ENCODE measurements at places on chromosomes 11 and 22.
A peak's percentile ranks its signal among the peaks of the same experiment; 100 is the strongest.

- DNase-seq: no peak
These were observed 16.2 kb upstream of the EIF4G2 start for GRCh38 chr11:10824888-10825287.

DNA sequence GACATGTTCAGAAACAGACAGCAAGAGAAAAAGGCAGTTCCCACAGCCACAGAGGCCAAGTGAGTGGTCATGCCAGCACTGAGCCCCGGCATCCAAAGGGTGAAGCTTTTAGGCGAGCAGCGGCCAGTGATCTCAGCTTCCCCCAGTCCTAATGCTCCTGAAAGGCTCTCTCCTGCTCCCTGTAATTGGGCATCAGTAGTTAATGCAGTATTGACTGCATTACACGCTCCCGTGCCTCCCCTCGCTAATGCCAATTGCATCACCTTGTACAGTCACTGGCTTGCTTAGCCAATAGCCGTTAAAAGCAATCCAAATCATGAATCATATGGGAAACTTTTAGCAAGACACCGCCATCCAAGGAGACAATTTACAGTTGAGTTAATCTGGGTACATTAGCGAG, 4.9 kb downstream of the LMO1 start:
- peak; percentile 47 for DNase-seq

DNA sequence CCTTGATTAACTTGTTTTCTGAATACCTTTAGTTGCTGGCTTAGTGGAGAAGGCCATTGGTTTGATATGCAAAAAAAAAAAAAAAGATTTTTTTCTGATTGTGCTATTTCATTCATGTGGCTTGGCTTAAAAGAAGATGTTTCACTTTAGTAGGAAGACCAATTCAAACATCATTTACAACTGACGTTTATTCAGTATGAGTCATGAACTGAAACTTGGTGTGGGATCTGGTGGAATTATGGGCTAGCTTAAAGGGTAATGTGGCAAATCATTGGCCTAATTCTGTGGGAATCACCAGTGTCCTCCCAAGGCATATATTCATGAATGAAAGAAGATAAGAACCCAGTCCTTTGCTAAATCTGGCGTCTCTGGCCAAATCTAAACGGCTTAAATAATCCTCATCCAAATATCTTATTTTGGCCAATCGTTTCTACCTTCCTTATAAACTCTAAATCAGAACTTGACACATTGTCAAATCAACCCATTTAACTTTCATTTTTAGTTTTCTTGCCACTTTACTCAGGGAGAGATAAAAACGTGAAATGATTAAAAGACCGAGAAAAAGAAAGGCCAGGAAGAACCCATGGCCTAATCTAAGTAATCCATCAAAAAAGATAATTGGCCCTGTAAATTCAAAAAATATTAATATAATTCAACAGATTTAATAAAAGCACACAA, 77.0 kb downstream of the DDIAS start:
- peak; percentile 89 for DNase-seq

GRCh38 chr11:47461876-47462275, 12.9 kb upstream of the RAPSN start:
- DNase-seq: no peak

- DNase-seq: no peak
These were observed 275.5 kb downstream of the SOX6 start for GRCh38 chr11:16080688-16081381.

DNA sequence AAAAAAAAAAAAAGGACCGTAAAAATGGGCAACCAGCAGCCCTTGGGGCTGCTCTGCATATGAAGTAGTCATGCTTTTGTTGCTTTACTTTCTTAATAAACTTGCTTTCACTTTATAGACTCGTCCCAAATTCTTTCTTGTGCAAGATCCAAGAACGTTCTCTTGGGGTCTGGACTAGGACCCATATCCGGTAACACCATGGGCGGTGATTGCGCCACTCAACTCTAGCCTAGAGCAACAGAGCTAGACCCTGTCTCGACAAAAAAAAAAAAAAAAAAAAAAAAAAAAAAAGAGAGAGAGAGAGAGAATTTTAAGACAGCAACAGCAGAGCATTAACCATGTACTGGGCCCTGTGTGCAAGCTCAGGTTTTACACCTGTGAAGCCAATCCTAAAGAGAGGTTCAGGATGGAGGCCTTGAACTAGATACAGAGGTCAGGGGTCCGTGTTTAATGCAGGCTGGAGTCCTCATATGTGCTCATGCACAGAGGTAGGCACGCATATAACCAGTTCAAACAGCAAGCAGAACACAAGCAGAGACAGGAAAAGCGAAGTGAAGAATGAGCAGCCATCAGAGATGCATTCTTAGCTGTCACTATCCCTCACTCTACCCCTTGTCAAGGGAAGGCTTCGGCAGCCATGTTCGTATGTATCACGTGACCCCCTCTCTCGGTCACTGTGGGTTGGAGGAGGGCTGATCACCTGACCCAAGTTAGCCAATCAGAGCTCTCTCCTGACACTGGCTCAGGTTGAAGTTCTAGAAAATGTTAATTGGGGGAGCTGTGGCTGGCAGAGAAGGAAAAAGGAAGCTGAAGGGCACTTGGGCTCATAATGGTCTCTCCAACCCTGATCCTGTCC, 16.7 kb upstream of the SYT12 start:
- DNase-seq: peak; percentile 71

DNA sequence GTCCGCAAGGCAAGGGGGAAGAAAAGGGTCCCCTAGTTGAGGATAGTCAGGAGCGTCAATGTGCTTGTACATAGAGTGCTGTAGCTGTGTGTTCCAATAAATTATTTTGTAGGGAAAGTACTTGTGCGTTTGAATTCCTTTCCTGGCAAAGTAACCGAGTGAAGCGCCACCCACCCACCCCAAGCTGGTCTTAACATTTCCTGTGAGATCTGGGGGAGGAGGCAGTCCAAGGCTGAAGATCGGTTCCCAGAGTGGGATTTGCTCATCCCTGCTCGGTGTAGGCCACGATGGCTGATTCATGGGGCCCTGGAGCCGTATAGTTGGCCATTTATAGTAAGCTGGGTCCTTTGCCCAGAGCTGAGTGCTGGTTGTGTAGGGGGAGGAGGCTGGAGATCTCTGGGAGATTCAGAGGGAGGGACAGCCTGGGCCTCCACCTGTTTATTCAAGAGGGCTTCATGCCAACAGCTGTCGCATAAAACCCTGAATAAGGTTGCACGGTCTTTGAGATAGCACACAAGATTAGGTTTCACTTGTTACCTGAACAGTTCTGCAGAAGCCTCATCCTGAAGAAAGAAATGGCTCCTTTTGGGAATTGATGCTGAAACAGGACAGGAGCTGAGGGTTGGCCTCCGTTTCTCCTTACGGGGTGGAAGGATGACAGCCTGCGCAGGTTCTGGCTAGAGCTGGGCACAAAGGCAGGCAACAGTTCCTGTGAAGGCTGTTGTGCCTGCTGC, 2.4 kb downstream of the ATF4 start:
- no peak for DNase-seq

DNA sequence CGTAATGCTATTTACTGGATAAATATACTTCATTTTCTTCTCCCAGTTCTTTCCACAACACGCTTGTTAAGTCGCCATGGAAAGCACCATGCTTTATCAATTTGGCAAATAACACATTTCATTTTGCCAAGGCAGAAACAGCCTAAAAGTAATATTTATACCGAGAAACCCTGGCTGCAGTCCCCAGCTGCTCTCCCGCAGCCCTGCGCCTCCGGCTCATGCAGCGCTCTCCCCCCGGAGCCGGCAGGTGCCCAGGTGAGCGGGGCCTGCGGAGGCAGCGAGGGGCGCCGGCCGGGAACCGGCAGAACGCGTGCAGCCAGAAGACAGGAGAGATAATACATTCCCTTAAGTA, 681 bp upstream of the ARHGEF12 start:
- DNase-seq: no peak

DNA sequence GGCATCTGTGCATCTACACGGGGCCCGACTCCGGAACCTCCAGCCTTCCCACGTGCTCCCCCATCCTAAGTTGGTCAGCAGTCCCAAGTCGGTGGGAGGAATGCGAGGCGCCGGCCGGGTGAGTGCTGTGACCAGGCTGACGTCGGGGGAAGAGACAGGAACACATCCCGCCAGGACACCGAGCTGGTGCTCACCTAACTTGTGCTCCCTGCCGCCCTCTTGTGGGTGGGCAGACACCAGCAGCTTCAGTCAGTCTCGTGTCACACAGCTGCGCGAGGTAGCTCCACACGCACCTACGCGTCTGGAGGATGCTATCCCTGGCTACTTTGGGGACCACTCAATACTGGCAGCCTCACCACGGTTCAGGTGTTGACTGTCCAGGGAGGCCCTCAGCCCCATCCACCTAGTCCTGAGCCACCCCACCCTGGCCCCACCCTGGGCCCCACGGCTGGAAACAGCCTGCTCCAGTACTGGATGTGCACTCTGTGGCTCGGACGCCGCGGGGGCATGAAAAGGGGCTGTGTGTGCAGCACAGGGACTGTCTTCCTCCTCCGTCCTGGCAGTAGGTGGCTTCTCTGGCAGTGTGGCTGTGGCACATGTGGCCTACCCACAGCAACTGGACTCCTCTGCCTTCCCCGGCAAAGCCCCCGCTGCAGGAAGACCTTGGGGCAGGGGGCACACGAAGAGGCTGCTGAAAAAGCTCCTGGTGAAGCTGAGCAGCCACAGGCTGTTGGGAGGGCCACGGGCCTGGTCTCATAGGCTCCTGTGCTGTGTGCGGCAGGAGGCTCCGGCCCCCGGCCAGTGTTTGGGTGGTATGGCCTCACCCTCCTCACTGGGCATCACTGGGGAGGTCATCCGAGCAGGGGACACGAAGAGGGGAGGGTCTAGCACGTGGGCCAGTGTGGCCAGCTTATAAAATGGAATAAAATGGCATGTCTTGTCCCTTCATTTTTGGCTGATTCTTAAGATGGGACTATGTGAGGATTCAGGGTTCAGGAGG, 11.2 kb upstream of the BID start:
- DNase-seq: no peak

DNA sequence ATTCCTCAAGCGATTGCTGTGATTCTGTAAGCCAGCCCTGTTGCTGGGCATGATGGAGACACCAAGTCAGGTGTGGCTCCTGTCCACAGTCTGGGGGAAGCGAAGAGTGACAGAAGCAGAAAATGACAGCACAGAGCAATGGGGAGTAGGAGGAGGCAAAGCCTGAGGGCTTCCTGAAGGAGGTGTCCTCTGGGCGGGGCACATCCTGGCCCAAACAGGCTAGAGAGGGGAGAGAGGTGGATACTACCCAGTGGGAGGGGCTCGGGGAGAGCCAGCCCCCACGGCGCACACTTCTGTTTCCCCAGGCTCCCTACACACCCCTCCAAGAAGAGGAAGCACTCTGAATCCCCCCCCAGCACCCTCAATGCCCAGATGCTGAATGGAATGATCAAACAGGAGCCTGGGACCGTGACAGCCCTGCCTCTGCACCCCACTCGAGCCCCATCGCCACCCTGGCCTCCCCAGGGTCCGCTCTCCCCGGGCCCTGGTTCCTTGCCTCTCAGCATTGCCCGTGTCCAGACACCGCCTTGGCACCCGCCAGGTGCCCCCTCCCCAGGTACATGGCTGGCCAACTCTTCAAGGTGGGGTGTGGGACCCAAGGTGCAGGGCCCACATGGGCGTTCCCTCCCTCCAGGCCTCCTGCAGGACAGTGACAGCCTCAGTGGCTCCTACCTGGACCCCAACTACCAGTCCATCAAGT, 18.9 kb downstream of the MYRF start:
- DNase-seq: no peak

- peak; percentile 65 for DNase-seq
These were observed 13.6 kb upstream of the CDC42EP1 start for GRCh38 chr22:37546437-37547250.

DNA sequence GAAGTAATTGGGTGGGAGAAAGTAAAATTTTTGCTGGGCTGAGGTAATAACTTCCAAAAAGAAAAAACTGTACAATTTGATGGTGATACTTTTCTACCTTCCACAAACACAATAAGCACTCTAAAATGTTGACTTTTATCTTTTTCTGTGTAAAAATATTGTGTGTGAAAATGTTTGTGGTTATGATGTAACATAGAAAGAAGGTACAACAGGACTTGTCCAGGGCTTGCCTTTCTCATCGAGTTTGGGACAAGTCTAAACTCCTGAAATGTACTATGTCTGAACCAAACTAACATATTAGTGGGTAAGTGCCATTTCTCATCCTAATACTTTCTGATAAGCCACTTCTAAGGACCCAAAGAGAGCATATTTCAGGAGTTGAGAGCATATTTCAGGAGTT, 174.2 kb upstream of the PDGFD start:
- no peak for DNase-seq

GRCh38 chr11:78641541-78641940, 66.9 kb upstream of the NARS2 start:
- no peak for DNase-seq

- DNase-seq: no peak
These were observed at the start of gene DDI1 for GRCh38 chr11:104036588-104036987. Gene DDI1 (plus strand): TSS chr11:104036640. CDS start chr11:104036823, 183 bp downstream.

GRCh38 chr22:29385748-29386147, 2.6 kb downstream of the AP1B1 start:
- no peak for DNase-seq

DNA sequence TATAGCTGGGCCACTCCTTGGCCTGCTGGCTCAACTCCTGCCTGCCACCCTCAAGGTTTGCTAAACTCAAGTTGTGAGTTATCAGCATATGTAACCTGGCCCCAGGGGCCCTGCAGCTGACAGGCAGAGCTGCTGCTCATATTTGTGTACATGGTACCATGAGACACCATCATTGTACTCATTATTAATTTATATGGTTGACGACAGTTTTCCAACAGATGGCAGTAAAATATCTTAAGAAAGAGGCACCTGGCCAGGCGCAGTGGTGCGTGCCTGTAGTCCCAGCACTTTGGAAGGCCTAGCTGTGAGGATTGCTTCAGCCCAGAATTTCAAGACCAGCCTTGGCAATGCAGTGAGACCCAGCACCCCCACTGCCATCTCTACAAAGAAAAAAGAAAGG, 11.4 kb upstream of the DENND5A start:
- no peak for DNase-seq

DNA sequence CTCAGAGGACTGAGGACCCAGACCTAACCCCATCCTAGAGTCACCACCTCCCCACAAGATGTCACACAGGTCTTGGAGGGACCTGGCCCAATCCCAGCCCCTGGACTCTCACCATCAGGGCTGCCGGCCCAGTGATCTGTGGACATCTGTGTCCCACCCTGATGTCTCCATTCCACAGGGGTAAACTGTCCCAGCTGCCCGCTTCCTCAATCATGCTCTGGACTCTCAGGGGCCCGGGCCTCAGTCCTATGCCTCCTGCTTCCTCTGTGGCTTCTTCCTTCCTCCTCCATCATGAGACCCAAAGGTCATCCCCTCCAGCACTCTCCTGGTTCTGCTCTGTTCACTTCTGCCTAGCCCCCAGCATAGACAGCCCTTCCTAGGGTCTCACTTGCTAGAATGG, 32.2 kb downstream of the ARAP1 start:
- DNase-seq: no peak
